Lower lobe of right lung (tissue), 2 donors: ENCODE measurements at places on chromosomes 16 and 17.

- DNase-seq: no peak
These were observed 216.7 kb downstream of the C16orf95 start for GRCh38 chr16:87100306-87101058.

GRCh38 chr17:74235040-74235581, 21.7 kb downstream of the TTYH2 start:
- DNase-seq: no peak

DNA sequence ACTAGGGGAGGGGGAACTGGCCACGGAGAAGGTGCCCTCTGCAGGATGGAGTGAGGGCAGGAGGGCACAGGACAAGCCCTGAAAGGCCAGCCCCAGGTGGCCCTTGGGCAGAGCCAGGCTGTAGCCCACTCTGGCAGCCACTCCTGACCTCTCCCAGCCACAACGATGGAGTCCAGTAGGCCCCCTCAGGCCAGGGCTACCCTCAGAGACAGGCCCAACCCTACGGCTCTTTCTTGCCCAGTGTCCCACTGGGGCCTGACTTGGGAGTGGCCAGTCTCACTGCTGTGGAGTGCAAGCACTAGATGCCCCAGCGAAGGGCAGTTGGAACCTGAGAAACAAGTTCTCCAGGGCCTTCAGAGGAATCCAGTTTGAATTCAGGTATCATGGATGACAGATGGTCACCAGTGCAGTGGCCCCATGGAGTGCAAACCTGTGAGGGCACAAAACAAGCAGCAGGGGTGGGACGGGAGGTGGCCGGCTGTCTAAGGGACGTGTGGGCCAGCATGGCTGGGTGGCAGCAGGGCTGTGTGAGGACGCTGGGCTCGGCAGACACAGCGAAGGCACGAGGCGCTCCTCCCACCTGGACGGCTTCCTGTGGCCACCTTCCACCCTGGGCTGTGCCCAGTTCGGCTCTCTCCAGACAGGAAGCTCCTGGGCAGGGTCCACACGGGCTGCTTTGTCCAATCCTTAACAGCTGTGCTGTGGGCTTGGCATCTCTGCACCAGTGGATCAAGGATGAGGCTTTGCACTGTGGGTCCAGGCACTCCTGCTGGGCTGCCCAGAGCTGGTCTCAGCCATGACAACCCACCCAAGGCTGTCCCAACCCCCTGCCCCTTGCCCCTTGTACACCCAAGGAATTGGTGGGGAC, 72.1 kb downstream of the AMFR start:
- DNase-seq: peak; percentile 44

GRCh38 chr16:69381231-69381630, 4.6 kb downstream of the TERF2 start:
- DNase-seq: no peak

- DNase-seq: no peak
These were observed 4.2 kb downstream of the ZNF843 start for GRCh38 chr16:31438414-31438813.

GRCh38 chr16:3266873-3267537, 10.6 kb upstream of the MEFV start:
- no peak for DNase-seq

DNA sequence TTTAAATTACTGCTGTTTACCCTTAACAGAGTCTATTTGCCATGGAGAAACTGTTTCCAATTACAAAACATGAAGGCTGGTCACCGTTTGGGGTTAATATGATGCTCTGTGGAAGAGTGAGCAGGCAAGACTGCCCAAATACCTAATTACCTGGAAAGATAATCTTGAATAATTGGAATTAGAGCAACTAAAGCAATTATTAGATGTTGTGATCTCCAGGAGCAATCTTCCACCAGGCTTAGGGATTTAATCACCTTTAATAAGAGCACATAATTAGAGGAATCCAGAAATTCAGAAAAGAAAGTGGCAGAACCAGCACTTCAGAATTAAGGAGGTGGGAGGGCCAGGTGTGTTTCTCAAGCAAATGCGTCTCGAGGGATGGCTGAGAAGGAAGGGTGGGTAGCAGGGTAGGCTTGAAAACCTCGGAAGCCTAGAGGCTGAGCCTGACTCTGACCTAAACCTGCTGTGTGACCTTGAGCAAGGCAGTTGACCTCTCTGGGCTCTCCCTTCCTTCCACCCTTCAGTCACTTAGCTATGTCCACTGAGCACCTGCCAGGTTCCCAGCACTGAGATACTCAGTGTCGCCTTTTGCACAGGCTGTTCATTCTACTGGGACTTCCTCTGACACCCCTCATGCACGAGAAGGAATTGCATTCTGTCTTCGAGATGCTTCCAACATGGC, 113.2 kb downstream of the GSG1L start:
- no peak for DNase-seq

DNA sequence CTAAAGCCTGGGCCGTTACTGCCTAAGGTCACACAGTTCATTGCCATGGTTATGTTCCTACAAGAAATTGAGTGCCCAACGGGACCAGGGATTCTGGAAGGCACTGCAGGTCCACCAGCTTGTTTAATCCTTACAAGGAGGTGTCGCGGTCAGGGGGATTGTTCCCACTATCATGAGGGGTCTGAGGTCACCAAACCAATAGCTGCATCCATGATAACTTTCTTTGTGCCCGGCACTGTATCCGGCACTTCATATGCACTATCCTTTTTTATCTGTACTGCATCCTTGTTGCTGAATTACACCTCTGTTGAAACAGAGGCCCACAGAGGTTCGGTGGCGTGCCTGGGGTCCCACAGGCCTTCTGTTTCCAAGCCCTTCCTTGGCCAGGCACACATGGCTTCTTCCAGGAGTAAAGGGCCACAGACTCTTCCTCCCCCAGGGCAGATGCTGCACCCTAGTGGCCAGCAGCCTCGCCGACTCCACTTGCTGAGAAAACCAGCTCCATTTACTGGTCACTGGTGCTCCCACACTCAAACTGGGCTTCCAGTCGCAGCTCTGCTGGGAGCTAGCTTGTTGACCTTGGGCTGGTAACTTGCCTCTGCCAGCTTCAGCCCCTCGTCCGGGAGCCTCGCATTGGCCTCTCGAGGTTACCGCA, 82.0 kb upstream of the PLCG2 start:
- no peak for DNase-seq

DNA sequence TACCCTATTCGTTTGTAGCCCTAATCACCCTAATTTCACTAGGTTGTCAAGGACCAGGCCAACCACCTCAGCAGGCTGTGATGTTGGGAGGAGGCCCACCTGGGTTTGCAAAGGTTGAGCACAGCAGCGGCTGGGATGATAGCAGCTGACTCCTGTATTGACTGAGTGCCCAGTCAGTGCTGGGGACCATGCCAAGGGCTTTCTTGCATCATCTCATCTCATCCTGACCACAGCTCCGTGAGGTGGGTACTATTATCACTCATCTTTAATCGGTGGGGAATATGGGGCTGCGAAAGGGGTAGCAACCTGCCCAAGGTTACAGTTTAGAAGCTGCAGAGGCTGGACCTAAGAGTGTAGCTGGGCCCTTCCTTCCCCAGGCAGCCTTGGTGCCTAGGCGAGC, 11.7 kb downstream of the ATPAF2 start:
- DNase-seq: no peak

DNA sequence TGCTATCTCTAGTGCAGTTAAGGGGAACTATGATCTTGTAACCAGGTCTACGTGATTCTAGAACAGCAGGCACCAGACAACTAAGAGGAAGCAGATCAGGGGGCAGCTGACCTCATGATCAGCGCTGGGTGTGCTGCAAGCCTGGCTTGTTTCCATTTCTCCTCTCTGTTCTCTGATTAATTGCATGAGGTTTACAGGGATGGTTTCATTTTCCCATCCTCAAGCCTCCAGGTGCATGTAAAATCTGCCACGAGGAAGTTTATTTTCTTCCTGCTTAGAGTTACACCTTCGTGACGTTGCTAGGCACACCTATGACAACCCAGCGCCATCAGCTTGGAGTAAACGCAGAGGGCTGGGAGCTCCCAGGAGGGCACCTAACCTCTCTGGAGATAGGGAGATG, 4.3 kb upstream of the NUPR1 start:
- peak; percentile 77 for DNase-seq

GRCh38 chr17:56173026-56173425, 19.8 kb downstream of the ANKFN1 start:
- DNase-seq: no peak

DNA sequence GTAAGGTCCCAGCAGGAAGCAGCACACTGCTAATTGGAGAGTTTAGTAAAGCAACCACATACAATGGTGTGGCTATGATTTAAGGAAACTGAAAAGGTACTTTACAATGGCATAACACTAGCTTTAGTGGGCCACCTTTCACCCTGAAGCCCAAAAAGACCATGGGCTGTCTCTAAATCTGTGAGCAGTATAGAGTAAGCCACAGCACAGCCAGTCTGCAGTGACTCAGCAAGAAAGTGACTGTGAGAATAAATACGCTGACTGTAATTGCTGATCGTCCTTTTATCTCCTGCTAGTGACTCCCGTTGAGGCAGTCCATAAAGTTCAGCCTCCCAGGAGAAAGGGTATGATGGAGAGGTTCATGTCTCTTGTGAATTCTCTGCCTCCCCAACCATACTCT, 679.8 kb upstream of the KIF2B start:
- DNase-seq: no peak

DNA sequence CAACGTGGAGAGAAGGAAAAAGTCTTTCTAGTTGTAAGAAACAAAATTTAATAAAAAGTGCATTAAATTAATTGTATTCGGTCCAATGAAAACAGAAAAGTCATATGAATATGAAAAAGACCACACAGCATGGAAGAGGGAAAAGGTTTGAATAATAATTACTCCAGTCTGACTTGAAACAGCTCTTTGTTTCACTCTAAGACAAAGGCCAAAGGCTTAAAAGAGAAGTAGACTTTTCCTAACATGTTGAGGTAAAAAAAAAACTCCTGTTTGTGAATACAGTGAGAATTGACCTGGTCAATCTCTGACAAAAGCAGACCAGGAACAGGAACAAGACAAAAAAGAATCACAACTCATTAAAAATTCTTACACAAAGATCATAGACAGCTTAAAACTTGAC, 429.8 kb downstream of the TOX3 start:
- no peak for DNase-seq

DNA sequence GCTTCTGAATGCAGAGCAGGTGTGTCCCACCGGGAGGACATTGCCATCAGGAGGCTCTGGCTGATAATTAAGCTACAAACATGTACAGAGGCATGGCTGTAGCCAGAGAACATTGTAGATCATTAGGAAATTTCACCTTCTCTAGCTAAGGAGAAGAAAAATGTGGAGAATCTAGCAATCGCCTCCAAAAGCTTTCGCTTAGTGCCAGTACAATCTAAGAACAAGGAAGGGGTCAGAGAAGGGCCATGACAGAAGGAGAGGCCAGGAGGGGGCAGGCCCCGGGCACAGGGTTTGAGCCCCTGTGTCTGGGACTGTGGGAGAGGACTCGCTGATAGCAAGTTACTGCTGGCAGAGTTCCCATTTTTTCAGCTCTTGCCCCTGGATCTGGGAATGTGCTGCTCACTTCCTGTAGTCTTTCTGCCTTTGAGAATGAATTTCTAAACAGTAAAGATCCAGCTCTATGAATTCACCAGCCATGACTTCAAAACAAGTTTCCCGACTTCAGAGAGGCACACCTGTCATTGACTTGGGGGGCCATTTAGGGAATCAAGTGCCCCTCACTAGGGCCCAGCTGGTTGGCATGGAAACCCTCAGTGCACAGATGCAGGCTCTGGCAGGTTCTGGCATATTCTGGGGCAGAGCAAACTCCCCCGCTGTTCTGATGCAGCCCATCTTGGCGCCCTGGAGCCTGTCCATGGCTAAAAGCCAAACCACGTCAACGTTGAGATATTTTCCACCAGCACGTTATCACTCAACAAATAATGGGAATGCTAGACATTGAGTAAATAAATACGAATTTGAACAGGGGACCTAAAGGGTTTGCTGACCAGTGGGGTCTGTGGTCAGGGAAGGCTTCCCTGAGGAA, 59.5 kb upstream of the CACNG4 start:
- no peak for DNase-seq

DNA sequence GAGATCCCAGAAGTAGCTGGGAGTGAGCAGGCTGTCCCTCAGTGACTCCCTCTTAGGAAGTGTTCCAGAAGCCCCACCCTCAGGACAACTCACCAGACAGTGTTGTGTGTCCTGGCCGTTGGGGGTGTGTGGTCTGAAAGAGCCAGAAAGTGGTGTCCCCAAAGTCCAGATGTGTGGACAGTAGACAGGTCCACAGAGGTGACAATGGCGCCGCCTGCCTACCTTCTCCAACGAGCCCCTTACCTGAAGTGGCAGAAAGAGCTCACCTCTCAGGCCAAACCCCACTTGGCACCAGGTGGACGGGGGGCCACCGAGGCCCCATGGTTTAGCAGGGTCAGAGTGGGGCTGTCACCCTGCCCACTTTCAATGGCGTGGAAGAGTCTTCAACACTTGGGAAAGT, 19.9 kb downstream of the C17orf100 start:
- no peak for DNase-seq

- no peak for DNase-seq
These were observed 60.7 kb downstream of the ABCC6 start for GRCh38 chr16:16162591-16162990.

DNA sequence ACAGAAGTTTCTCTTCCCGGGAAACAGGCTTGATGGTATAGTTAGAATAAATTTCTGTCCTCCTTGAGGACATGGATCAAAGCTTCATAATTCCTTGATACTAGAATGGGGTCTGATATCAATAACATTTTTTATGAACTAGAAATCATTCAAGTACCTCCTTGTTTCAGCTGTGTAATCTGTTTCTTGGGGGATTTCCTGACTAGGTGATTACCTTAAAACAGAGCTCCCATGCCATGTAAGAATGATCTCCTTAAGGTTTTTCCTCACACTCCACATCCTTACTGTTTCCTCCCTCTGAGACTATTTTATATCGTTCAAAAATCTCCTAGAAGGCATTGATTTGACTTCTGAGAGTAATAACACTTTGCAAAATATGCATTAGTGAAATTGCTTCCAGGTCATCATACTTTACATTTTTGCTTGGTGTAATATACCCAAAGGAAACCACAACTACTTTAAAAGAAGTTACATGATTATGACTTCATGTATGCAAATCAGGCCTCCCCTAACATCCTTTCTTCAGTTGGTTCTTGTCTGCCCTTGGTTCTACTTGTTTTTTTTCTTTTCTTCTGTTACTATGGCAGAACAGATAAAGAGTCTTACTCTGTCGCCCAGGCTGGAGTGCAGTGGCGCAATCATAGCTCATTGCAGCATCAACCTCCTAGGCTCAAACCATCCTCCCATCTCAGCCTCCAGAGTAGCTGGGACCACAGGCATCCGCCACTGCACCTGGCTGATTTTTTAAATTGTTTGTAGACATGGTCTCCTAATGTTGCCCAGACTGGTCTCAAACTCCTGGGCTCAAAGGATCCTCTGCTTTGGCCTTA, 388.8 kb downstream of the ZFHX3 start:
- no peak for DNase-seq

DNA sequence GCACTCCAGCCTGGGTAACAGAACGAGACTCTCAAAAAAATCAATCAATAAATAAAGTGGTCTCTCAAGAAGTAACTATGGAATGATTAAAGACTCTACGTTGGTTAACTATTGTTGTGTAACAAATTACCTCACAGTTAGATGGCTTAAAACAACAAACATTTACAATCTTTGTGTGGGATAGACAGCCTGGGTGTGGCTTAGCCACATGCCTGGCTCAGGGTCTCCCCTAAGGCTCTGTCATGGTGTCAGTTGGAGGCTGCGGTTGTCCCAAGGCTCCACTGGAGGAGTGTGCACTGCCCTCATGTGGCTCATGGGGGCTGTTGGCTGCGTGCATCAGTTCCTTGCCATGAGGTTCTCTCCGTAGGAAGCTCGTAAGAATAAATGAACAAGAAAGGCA, 294.5 kb downstream of the SNX29 start:
- no peak for DNase-seq

- DNase-seq: no peak
These were observed 41.2 kb downstream of the OR1D5 start for GRCh38 chr17:3022197-3022596.

- DNase-seq: peak; percentile 35
These were observed 11.9 kb upstream of the CLEC18A start for GRCh38 chr16:69938981-69939820.
